Stimulated activated CD8-positive, alpha-beta memory T cell treated with anti-CD3 and anti-CD28 coated beads, Interleukin-4, amount 100 ng/mL, for 24 hours (primary cell): ENCODE measurements at places on chromosomes 4 and X.

DNA sequence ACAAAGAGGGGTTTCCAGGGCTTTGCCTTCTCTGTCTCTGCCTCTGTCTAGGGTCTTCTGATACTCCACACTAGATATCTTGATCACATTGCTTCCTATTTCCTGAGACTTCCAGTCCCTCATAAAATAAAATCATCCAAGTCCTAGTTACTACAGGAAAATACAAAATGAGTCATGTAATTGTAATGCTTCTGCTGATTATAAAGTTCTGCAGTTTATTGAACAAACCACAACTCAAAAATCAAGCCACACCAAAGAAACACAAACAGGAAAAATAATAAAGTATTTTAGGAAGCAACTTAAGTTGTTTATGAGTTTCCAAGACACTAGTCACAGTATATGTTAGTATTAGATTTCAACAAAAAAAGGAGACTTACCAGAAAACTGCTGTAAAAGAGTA, 695.1 kb upstream of the GALNTL6 start:
- no peak for DNase-seq

DNA sequence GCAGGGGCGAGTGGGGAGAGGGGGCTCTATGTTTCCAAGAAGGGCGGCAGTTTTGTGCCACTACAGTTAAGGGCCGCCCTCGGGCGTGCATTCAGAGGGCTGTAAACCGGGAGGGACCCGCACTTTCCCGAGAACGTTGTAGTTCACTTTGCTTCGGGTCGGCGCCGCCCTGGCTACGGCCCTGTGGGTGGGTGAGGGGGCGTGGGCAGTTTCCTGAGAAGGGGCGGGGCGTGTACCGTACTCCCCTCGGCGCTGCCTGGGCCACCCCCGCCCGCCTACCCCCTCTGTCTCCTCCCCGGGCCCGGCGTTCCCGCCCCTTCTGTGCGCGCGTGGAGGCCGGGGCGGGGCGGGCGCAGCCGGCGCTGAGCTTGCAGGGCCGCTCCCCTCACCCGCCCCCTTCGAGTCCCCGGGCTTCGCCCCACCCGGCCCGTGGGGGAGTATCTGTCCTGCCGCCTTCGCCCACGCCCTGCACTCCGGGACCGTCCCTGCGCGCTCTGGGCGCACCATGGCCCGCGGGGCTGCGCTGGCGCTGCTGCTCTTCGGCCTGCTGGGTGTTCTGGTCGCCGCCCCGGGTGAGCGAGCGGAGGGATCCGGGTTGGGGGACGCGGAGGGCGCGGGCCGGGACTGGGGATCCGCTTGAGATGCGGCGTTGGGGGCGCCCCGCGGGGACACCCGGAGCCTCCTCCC, at the start of gene CD99:
CD99 (plus strand) TSS at position 440 of the 687 bp plus-strand sequence; CDS start at position 506, 66 bp downstream.
- peak; percentile 87 for DNase-seq

- no peak for DNase-seq
These were observed 1609.2 kb downstream of the STIM2 start for GRCh38 chr4:28469886-28470285.

- DNase-seq, result no peak
These were observed 411.9 kb downstream of the SPOCK3 start for GRCh38 chr4:166822386-166822785.

GRCh38 chrX:85112293-85112692, 108.6 kb downstream of the APOOL start:
- DNase-seq, result no peak

- DNase-seq, result no peak
These were observed 934 bp upstream of the SEC31A start for GRCh38 chr4:82891707-82892466.

DNA sequence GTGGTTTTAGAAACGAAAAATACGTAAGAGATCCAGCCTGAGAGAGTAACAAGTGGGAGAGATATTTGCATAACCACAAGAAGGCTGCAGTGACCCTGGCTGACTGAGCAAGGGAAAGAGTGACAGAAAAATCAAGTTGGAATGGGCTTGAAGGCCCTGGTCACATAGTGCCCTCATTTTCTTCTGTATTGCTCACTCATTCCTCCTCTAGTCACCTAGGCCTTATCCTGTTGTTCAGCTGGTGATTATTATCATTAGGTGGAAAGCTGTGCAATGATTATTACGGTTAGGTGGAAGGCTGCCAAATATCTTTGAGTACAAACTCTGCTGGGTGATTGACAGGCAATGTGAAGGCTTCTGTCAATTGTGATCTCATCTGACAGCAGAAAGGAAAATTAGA, 2384.1 kb downstream of the PCDH7 start:
- DNase-seq, result no peak

- no peak for DNase-seq
These were observed 102.1 kb downstream of the AREG start for GRCh38 chr4:74547042-74547441.

GRCh38 chr4:112172180-112172579, 26.9 kb downstream of the FAM241A start:
- no peak for DNase-seq

DNA sequence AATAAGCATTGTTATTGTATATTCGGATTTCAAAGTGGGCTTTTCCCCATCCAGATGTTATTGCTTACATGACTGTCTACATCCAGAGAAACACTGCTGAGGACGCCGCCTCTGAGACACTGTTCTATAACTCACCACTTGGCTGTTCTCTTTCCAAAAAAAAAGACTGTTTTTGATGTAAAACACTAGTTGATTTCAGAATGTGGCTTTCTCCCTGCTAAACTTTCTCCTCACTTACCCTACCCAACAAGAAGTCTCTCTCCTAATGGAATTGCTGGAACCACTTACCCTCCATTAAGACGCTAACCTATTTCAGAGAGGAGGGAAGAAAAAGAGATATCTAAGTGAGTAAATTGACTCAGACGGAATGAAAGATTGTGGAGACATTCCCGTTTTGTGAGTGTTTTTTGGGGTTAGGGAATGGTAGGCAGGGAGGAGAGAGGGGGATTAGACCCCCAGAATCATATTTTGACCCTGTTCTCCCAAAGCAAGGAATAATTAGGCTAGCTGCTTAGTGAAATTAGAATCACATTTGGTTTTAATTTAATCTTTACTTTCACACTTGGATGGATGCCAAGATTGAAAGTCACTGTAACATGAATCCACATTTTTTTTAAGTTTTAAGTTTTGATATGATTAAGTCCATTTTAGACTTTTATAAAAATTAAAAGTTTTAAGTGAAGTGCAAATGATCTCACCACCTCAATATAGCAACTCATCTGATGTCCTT, 174.9 kb downstream of the CHIC2 start:
- DNase-seq, result no peak

DNA sequence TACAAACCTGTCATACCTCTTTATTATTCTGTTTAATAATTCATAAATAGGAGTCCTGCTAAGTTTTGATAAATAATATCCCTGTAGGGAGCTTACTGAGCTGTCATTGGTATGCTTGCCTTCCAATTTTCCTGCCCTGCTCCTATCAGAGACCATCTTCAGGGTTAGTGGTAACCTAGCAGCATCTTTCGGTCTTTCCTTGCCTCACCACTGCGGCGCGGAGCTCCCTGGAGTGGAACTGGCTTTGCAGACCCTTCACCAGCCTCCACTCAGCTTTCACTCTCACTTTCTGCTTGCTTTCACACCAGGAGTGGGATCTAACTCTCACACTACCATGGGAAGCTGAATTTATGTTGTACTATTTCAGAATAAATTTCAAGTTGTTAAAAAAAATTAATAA, 481.7 kb upstream of the ATOH1 start:
- no peak for DNase-seq

DNA sequence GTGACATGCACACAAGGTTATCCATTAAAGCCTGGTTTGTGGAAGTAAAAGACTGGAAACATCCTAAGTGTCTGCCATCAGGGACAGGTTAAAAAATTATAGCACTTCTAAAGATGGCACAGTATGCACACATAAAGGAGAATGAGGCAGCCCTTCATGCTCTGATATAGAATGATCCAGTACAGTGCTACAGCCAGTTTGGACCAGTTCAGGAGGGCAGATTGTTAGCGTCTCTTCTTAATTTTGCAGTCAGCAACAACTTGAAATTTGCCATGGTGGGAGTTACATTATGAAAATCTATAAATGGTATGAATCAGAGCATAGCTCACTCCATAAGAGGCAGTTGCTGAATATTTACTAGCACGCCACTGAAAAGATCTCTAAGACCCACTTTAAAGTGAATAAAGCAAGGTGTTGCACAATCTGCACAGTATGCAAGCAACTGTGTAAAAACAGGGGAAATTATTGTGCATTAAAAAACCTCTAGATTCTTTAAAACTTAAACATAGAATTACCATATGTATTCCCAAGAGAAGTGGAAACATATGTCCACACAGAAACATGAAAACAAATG, 20.3 kb upstream of the SOD3 start:
- no peak for DNase-seq

- no peak for DNase-seq
These were observed 14.7 kb downstream of the SLIT2 start for GRCh38 chr4:20266215-20267082.

DNA sequence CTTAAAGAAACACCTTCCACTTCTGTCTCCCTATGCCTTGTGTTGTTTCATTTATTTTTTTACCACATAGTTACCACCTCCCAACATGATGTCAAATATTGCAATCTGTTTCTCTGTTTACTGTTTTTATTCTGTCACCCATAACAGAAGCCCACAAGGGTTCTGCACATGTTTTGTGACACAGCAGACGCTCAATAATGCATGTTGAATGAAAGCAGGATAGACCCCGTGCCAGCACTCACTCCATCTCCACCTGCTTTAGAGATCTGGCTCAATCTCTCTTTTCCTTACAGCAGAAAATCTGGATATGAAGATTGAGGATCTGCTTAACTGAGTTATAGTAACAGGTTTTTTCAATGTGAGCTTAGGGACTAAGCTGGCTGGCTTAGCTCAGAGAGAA, 116.8 kb upstream of the NUDT10 start:
- DNase-seq, result no peak

- no peak for DNase-seq
These were observed 296.4 kb upstream of the VCX start for GRCh38 chrX:7546551-7547080.

DNA sequence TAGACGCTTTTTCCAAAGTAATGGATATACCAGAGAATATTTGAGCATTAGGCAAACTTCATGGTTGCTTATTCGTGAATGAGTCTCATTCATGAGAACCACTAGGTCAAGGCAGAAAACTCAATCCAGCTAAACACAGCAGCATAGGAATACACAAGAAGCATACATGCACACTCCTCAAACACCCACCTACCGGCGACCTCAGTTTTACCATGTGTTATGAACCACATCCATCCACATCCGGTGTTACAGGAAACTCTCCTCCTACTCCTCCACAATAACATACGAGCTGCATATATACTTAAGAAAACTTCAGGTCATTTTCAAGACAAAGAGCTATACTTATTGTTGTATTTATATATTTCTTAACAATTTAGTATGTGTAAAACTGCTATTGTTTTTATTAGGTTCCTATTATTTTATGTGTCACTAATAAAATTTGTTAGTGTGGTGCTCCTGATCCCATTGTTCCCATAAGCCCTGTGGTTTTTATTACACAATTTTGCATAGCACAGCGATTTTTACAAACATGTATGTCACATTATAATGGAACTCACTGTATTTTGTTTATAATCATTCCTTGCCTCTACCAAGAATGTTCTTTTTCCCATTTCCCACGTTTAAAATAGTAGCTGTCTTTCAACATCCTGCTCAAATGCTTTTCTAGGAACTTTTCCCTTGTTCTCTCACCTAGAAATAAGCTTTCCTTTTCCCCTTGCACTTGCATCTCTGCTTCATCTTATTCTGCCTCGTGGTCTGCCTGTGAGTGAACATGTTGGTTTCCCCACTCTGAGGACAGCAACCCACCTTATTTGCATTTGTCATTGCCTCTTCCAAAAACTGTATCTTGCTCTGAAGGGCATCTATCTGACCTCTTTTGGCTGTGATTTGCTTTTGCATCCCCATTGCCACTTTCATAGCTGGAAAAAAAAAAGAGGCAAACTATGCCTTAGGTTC, 48.3 kb downstream of the STBD1 start:
- peak; percentile 3 for DNase-seq

DNA sequence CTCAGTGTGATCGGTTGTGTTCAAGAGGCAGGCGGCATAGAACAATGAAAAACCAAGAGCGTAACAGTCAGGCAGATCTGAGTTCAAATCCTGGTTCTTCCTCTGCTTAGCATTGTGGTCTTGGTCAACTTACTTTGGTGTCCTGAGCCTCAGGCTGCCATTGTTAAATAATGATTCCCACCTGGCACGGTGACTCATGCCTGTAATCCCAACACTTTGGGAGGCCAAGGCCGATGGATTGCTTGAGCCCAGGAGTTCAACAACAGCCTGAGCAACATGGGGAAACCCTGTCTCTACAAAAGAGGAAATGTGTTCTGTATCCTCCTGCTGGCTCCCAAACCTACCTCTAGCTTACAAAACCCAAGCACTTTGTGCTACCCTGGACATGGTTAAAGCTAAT, 129.0 kb upstream of the STX18 start:
- no peak for DNase-seq

- DNase-seq, result no peak
These were observed 52.1 kb downstream of the RTL5 start for GRCh38 chrX:72079607-72080006.

DNA sequence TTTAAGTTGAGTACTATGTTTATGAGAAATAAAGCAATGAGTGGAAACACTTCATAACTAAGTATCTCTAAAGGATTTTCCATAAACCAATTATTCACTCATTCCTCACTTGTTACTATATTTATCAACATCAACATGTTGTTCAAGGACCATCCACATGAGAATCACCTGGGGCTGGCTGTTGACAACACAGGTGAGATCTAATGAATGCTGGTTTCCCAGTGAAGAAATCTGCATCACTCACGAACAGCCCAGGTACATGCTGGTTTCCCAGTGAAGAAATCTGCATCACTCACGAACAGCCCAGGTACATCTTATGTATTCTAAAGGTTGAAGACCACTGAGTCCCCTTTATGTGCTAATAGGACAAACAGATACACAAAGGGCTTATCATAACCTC, 32.5 kb downstream of the TSPAN5 start:
- DNase-seq, result no peak

DNA sequence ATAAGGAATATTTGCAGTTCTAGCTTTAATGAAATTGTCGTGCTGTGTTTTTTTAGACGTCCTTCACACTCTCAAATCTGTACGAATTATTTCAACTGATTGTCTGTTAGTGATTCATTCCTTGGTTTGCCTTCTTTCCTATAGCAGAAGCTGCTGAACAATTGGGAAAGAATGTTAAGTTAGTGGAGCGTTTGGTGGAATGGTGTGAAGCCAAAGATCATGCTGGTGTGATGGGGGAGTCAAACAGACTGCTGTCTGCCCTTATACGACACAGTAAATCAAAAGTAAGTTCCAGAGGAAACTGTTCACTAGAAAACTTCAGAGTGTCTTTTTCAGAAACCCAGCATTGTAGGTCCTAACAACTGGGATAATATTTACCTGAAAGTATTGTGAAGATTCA, 159.9 kb downstream of the RAP1GDS1 start:
- DNase-seq, result no peak

DNA sequence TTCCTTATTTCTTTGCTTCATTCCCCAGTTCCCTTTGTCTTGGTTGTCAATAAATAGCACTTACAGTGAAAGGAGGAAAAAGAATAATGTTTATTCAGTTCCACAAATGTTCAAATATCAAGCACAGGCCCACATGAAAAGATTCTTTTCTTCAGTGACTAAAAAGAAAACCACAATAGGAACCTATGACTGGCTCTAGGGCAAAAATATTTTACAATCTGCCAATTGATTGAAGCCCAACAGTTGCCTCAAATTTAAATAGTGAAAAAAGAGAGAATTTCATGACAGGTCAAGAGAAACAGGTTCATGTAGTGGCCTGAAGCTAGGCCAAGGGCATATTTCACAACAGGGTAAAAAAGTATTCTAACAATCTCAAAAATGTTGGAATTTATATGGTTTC, 553.8 kb downstream of the CENPC start:
- no peak for DNase-seq
